ENCODE measurements at places on chromosomes 4 and X.

- DNase-seq = no peak
Observed at GRCh38 chr4:82017680-82018079, 356.1 kb downstream of the HNRNPD start.

GRCh38 chr4:73676861-73677323 is 56.7 kb upstream of the RASSF6 start:
- no peak for DNase-seq

DNA sequence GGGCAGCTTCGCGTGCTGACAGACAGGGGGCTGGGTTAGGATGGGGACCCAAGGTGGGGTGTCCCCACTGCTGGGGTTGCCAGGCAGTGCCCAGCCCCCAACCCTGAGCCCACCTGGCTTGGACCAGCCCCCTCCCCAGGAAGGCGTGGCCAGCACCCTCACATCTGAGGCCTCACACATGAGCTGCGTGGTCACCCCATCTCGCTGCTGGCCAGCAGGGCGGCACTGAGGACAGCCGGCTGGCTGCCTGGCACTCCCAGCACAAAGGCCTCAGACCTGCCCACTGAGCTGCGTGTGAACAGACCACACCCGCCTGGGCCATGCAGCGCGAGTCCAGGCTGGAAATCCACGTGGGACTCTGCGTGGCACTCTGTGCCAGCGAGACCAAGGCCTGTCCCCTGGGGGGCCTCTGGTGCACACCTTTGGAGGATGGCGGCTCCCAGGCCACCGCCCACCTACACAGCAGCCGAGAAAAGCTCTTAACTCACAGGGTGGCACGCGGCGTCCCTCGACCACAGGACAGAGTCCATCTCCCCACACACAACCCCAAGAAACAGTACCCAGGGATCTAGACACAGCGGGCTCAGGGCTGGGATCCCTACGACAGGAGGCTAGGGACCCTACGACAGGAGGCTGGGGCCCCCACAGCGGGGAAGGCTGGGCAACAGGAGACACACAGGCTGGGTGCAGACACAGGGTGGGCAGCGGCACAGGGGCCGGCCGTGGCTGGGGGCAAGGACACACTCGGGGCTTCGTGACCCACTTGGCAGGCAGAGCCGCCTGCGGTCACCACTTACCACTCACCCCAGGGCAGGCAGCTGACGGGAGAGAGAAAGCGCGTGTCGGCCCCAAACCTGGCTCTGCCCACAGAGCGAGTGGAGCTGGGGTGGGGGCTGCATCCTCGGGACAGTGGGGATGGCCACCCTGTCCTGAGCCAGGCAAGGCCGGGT is 9.8 kb downstream of the DGKQ start:
- no peak for DNase-seq

DNA sequence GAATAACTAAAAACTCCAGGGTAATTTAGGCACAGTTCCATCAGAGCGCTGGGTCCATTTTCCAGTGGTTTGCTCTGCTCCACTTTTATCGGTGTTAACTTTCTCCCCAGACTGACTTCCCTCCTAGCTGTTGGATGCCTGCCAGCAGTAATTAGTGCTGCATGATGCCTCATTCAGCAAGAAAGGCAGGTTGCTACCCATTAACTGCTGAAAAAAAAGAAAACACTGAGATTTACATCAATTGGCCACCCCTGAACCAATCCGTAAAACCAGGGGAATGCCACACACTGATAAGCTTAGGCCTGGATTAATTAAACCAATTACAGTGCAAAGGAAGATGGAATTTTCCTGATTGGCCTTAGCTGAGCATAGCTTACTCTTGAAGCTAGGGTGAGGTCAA is 182.4 kb upstream of the CXXC4 start:
- no peak for DNase-seq

DNA sequence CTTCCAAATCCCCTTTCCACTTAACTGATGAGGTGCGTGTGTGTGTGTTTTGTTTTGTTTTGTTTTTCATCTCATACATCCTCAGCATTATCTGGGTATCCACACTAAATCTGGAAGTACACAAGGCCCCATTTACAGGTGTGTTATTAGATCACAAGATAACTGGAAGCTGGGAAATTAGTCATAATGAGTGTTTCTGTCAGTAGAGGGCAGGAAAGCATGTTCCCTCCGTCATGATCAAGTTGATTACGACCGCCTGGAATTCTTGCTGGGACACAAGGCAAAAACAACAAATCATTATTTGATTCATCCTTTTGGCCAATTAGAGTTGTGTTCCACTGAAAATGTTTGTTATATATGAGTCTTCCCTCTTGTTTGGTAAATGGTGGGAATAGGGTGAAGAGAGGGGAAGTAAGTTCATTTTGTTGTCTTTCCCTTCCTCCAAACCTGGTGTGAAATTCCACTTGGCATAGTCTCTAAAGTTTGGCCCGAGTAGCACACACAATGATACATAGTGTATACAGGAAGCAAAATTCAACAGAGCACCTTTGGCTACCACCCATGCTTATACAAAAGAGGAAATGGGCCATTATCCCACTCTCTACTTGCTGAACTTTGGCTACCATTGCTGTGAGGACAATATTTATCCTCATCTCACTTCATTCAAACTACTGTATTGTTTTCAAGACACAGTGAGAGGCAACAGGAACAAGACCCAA is 33.3 kb upstream of the TLL1 start:
- no peak for DNase-seq

All from activated T-helper 1 cell treated with Interleukin-2 at 50 U/mL for 16 hours (primary cell).